ENCODE measurements at places on chromosomes 5 and 9.

- DNase-seq: no peak
Measured at GRCh38 chr5:149452007-149452664, 73.0 kb upstream of the IL17B start.

DNA sequence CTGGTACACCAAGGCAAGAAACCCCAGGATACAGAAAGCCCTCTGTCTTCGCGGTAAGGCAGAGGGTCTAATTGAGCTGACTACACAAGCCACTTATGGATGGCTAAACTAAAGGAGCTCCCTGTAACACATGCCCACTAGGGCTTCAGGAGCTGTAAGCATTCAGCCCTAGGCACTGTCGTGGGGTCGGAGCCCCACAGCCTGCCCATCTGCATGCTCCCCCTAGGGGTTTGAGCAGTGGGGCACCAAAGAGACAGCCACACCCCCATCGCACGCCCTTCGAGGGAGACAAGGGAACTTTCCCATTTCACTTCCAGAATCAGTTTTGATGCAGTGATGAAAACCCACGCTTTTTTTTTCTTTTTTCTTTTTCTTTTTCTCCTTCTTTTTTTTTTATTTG lies 11.0 kb upstream of the MTMR12 start:
- DNase-seq: no peak

- no peak for DNase-seq
Measured at GRCh38 chr9:95478335-95478734, 38.4 kb downstream of the PTCH1 start.

DNA sequence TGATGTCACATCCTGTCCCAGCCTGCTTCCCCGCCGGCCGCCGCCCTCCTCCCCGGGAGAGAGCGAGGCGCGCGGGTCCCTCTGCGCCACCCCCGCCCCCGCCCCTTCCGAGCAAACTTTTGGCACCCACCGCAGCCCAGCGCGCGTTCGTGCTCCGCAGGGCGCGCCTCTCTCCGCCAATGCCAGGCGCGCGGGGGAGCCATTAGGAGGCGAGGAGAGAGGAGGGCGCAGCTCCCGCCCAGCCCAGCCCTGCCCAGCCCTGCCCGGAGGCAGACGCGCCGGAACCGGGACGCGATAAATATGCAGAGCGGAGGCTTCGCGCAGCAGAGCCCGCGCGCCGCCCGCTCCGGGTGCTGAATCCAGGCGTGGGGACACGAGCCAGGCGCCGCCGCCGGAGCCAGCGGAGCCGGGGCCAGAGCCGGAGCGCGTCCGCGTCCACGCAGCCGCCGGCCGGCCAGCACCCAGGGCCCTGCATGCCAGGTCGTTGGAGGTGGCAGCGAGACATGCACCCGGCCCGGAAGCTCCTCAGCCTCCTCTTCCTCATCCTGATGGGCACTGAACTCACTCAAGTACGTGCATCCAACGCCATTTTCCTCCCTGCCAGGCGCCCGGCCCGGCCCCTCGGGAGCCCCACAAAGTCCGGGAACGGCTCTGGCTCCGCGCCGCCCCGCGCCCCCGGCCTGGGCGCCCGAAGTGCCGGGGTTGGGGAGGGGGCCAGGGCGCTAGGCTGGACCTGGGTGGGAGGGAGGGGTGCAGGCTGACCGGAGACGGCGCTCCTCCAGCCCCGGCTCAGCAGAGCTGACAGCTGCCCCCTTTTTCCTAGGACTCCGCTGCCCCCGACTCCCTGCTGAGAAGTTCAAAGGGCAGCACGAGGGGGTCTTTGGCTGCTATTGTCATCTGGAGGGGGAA lies 12.0 kb upstream of the OLFM1 start:
- no peak for DNase-seq

GRCh38 chr5:143575286-143575685 lies 171.8 kb upstream of the NR3C1 start:
- DNase-seq: no peak

DNA sequence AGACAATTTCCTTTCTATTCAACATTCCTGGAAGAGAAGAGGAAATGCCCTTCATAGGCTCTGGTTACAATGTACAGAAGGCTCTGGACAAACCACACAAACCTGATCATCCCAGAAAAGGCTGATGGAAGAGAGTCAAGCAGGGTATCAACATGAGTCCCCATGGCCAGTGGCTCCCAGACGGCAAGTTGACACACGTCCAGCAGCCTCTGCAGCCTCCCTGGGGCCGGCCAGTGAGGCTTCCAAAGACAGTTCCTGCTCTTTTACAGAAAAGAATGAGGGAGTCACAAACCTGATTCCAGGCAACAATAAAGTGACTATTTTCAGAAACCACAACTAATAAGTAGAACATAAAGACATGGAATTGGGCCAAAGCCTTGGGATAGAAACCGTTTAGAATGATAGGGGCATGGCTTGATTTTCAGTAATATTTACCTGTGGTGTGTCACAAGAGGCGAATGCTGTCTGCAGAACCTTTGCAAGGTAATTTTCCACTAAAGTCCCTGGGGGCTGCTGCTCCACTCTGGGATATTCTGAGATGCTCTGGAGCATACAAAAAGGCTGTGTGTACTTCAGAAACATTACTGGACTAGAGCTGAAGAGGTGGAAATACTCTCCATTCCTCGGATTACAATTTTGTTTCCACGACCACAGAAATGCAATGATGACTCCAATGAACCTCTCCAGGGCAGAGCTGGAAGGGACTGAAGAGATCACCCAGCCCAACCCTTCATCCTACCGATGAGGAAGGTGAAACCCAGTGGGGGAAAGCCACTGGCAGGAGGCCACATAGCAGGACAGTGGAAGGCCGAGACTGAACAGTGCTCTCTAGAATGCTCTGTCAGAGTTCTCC lies 10.4 kb downstream of the MED27 start:
- DNase-seq: no peak
